Camera-type eye (tissue), 1 donor: ENCODE measurements at places on chromosomes 11 and 22. TPM values are rescaled to one million over a fixed set of nuclear protein-coding genes. Genes with fewer than 3 reads are reported as not detected.

The FAM83F gene
- total RNA-seq: 3.4 TPM

The APLNR gene
- 42.7 TPM for total RNA-seq

The GLYAT gene
- total RNA-seq: not detected

The MMP8 gene
- not detected for total RNA-seq

The KRTAP5-1 gene
- total RNA-seq: not detected

The C11orf54 gene
- total RNA-seq: 69.4 TPM

The SLC5A12 gene
- total RNA-seq: 0.55 TPM

The HTATIP2 gene
- total RNA-seq: 2.6 TPM

The NXPE1 gene
- total RNA-seq: not detected

The KCNQ1OT1 gene
- 10.4 TPM for total RNA-seq

The AQP11 gene
- 7.9 TPM for total RNA-seq

The FADS3 gene
- total RNA-seq: 34.5 TPM

The NRGN gene
- 1.2 TPM for total RNA-seq

The SLCO2B1 gene
- total RNA-seq: 9.3 TPM

The FADS2 gene
- total RNA-seq: 46.1 TPM

The OR5P2 gene
- not detected for total RNA-seq

The TRIM34 gene
- total RNA-seq: 5.4 TPM

The MAJIN gene
- total RNA-seq: not detected

The C11orf52 gene
- total RNA-seq: 1.3 TPM

The MYO7A gene
- total RNA-seq: 51.1 TPM

The P2RX6 gene
- total RNA-seq: 2.2 TPM

The BDNF gene
- total RNA-seq: 5.2 TPM

The KCNQ1 gene
- total RNA-seq: 1.6 TPM
